Stimulated activated CD4-positive, alpha-beta T cell treated with anti-CD3 and anti-CD28 coated beads, Interleukin-12 subunit alpha, Interleukin-12 subunit beta, amount 100 ng/mL, for 48 hours (primary cell): ENCODE measurements at places on chromosomes 3 and 15.

GRCh38 chr3:171494457-171495109, 34.4 kb upstream of the TNIK start:
- DNase-seq: no peak

DNA sequence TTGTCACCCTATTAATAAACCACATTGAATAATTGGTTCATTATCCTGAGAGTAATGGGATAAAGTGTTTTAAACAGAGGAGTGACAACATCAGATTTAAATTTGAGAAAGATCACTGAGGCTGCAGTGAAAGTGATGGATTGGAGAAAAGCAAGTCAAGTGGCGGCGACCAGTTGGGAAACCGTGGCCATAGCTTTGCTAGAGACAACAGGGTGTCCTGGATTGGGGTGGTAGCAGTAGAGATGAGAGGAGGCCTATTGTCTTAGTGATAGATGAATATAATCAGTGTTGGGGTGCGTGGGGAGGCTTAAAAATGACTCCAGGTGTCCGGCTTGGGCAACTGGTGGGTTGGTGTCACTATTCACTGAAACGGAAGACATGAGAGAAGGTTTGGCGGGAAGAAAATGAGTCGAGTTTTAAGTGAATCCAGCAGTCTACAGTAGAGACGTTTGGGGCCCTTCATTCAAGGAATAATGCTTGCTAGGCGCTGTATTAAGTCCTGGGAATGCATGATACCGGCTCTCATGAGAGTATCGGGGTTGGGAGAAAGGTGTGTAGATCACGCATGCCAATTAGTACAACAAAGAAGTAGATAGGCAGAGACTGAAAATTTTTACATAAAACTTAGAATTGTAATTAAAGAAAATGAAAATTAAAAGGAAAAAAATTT, 819 bp downstream of the NEK4 start:
- DNase-seq: no peak

GRCh38 chr3:3573341-3573740, 225.9 kb upstream of the LRRN1 start:
- DNase-seq: no peak

GRCh38 chr3:187567021-187567420, 103.2 kb downstream of the SST start:
- no peak for DNase-seq

GRCh38 chr3:123344175-123344906, 104.5 kb downstream of the ADCY5 start:
- no peak for DNase-seq

DNA sequence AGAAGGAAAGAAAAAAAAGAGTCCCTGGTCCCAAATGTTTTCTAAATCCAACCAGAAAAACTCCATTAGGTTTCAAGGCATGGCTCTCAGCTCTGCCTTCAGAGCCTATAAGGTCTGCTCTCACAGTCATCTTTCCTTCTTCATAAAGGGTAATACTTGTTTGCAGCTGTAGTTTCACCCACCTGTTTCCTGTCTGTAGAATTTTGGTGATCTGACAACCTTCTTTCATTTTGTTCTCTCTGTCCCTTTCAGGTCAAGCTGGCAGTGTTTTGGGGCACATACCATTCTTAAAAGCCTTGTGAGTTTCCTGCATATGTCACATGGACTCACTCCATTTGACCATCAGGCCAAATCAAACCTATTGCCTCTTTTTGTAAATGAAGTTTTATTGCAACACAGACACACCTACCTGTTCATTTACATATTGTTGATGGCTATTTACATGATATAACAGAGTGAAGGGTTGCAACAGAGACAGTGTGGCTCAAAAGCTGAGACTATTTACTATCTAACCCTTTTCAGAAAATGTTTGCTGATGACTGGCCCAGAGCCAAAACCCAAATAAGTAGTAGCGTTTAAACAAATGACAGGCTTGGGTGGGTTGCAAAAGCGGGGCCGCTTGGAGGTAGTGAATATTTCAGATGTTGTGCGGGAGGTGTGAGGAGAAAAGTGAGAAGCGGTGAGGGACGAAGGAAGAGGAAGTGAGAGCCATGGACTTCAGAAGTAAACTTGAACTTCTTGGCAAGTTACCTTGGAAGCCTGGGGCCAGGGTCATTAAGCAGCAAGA, 292.7 kb upstream of the PROK2 start:
- no peak for DNase-seq

GRCh38 chr3:72628065-72628464, 220.2 kb downstream of the SHQ1 start:
- DNase-seq: no peak
